ENCODE measurements at places on chromosomes 2 and 18. TPM values are rescaled to one million over a fixed set of nuclear protein-coding genes. Genes with fewer than 3 reads are reported as not detected.

Gene PPP4R3B
- 94.0 TPM for total RNA-seq

DNA sequence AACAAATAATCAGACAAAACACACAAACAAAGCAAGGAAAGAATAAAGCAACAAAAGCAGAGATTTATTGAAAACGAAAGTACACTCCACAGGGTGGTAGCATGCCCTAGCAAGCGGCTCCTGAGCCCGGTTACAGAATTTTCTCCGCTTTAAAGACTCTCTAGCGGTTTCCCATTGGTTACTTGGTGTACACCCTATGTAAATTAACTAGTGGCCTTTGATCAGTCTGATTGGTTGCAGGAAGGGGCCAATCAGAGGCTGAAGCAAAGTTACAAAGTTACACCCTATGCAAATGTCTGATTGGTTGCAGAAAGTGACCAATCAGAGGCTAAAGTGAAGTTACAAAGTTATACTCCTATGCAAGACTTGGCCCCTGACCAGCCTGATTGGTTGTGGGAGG, 242.9 kb downstream of the LDLRAD4 start:
- no peak for DNase-seq

GRCh38 chr2:1590596-1591460, 153.5 kb downstream of the PXDN start:
- DNase-seq, result no peak

DNA sequence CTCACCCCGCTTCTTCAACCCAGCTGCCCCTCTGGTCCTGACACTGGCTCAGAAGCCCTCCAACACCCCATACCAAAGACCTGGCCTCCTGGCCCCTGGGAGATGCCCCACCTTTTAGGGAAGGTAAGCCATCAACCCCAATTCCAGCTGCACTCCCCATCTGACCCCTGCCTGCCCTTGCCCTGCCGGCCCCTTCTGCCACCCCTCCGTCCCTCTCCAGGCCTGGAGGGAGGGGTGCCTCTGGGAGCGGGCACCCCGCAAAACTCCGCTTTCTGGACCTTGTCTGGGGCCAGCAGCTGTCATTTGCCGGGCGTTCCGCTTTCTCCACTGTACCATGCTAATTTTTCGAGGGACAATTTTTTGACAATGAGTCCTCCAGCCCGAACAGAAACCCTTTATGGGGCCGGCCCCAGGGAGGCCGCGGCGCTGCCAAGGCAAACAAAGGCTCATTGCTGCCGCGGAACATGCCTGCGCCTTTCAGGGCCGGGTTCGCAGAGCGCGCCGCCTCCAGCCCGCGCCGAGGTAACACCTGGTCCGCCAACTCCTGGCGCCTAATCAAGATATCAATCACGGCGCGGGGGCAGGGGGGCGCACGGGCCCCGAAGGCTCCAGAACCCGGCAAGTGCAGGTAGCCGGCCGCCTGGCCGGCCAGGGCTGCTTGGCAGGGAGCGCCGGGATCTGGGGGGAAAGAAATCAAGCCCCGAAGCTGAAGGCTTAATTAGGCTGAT, 96.0 kb downstream of the INHBB start:
- DNase-seq, result no peak

DNA sequence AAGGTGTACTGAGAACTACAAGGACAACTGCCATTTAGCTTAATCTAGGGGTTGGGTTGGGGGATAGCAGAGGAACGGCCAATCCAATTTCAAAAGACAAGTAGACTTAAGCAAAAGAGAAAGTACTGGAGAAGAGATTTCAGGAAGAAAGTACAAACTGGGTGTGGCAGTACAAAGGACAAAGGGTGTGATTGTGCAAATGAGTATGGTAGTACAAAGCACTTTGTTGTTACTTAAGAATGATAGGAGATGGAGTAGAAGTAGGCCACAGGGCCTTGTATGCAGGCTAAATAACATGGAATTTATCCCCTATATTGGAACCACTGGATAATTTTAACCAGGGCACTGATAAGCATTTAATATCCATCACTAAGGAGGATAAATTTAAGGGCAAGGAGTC, 4.7 kb upstream of the ORC2 start:
- DNase-seq, result no peak

DNA sequence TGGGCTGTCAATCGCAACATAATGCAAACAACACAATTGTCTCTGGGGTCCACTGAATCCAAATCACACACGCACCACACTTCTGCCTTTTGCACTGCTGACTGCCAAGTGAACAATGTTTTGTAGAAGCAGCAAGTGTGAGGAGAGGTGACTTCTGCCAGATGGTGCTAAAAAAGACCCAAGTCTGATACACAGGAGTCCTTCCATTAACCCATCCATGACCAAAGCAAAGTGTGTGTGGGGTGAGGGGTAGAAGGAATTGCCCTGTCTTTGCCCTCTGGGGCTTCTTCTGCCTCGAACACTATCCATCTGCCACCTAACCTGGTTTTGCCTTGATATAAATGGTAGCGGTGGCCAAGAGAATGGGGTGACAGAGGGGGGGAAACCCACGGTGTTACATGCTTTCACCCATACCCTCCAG, 50.0 kb downstream of the C2orf42 start:
- no peak for DNase-seq

Gene DSG4
- not detected for total RNA-seq

- DNase-seq, result no peak
Observed at GRCh38 chr2:23158306-23158705, 226.7 kb upstream of the KLHL29 start.

Gene TNFAIP6
- not detected for total RNA-seq

Gene LDAH
- 32.1 TPM for total RNA-seq

GRCh38 chr2:238486123-238486848, 59.6 kb downstream of the ASB1 start:
- DNase-seq, result no peak

DNA sequence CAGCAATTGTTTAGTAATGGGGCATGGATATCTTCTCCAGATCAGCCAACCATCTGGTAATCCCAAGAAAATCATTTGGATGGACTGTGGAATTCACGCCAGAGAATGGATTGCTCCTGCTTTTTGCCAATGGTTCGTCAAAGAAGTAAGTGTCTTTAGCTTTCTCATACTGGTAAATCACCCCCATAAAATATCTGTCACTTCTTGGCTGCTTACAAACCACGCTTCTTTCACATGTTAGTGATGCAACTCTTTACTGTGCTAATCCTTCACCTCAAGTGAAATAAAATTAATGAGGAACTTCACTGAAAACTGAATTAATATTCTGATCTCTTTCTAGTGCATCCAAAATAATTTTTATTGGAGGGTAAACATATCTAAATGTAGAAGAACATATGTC, 18.9 kb downstream of the CPO start:
- no peak for DNase-seq

Gene ZEB2
- total RNA-seq, result 32.7 TPM

- no peak for DNase-seq
Observed at GRCh38 chr18:45149712-45150111, 465.6 kb upstream of the SLC14A2 start.

DNA sequence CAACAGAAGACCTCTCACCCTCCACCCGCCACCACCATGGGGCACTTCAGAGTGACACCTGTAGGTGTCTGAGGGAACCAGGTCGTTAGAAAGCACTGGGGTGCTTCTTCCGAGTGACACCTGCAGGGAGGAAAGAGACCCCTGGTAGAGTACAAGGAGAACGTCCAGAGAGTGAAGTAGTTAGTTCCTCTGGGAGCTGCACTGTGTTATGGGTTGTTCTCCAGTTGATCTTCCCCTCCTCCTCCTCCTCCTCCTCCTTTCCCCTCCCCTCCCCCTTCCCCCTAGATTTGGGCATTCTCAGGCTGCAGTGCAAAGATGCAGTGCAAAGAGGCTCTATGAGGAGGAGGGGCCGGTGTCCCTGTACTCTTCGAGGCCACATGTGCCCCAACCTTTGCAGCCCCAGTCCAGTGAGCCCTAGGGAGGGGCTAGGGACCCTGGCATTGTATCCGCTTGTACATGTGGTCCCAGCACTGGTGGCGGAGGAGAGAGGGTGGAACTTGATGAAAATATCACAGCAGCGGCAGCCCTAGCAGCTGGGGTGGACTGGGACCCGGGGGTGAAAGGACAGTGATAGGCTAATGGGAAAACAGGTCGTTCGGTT, 850 bp downstream of the DNAJB2 start:
- no peak for DNase-seq

GRCh38 chr2:72990695-72991438, 73.5 kb downstream of the EMX1 start:
- no peak for DNase-seq

Gene CIB4
- total RNA-seq, result not detected

DNA sequence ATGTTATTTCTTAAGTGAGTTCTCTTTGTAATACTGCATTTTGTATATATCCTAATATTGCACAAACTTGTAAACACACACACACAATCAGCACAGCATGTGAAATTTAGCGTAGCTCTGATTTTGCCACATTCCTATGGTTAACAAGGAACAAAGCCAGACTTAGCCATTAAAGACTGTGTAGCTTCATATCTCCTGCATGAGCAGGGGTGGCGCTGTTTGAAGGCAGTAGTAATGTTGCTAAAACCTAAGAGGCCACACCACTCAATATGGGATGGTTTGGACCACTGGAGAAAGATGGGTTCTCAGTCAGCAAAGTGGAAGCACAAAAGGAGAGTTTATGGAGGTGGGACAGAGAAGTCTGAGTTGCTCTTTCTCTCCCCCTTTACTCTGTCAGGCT, 61.1 kb upstream of the RND3 start:
- DNase-seq, result no peak

- DNase-seq, result no peak
Observed at GRCh38 chr2:150625303-150625702, 137.8 kb upstream of the RND3 start.

Gene ITPRID2
- 51.8 TPM for total RNA-seq

Gene DNAJC27
- 4.7 TPM for total RNA-seq

GRCh38 chr2:162458240-162458639, 114.3 kb downstream of the GCA start:
- no peak for DNase-seq

GRCh38 chr2:161983866-161984265, 90.1 kb downstream of the DPP4 start:
- DNase-seq, result no peak

- no peak for DNase-seq
Observed at GRCh38 chr18:76619261-76619620, 124.2 kb upstream of the ZNF516 start.

DNA sequence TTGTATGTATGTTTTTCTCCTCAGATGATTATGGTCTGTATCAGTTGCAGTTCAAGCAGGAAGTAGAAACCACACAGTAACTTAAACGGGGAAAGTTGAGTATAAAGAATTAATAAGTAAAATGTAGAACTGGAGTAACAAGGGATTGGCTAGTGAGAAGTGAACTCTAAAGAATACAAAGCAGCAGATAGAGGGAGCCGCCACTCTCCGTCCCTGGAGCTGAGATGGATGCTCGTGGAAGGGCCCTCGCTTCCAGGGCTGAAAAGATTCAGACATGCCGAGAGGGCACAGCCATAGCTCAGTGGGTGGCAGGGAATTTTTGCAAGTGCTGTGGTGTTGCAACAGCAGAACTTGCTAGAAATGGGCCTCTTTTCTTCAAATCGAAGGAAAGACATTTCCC, 155.8 kb downstream of the COL6A3 start:
- no peak for DNase-seq

Gene KLHL29
- total RNA-seq, result 0.13 TPM

DNA sequence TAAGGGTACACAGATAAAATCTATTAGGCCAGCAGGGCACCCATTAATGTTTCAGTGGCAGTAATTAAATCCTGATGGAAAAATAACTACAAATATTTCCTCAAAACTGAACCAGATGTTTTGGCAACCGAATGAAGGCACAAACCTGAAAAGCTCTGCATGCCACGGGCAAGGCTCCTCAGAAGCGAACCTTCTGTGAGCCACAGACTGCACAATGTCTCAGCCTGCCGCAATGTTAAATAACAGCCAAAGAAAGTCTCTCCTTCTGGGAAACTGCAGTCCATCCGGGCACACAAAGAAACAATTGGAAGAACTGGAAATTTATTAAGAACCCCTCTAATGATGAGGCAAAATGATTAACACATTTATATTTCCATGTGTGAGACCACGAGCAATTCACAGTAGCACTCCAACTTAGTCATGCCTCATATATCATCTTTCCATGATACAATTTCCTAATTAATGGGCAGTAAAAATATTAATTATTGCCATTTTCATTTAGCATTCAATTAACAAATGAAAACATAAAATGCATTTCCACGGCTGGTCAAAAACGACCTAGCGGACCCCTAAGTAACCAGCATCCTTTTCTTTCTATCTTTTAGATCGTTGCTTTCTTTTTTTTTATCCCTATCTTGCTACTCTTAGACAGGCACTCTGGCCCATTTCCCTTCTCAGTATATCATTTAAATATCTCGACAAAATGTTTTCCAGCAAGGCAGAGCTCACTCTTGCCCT, 237.5 kb downstream of the EPHA4 start:
- no peak for DNase-seq

GRCh38 chr18:51078026-51078425, 48.0 kb downstream of the SMAD4 start:
- no peak for DNase-seq

Gene FBLN7
- 2.1 TPM for total RNA-seq

DNA sequence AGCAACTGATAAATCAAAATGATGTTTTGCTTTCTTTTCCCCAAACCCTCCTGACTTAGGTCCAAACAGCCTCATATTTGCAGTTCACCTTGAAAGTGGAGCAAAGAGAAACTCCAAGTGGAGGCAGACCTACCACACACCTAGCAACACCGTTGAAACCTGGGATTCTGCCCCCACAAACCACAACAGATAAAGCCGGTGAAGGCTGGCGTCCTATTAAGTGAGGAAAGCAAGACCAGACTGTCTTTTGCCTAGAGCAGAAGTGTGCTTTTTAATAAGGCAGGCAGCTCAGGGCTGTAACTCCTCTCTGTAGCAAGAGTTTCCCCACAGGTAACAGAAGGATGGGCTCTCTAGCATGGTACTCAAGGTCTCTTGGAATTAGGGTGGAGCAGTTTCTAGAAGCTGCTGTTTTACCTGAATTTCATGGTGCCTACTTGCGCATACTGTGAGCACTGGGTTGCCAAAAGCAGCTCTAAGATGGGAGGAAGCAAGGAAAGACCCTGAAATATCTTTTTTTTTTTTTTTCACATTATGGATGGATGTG, 336.9 kb downstream of the BCL11A start:
- no peak for DNase-seq

Measured in CD8-positive, alpha-beta memory T cell (primary cell).